ENCODE measurements at places on chromosomes 5 and 9.

- DNase-seq, result no peak
Measured at GRCh38 chr5:167488371-167488770, 803.1 kb upstream of the WWC1 start.

- no peak for DNase-seq
Measured at GRCh38 chr5:176157656-176158055, 80.6 kb upstream of the SIMC1 start.

GRCh38 chr5:130978475-130978874 lies 186.6 kb downstream of the HINT1 start:
- no peak for DNase-seq

DNA sequence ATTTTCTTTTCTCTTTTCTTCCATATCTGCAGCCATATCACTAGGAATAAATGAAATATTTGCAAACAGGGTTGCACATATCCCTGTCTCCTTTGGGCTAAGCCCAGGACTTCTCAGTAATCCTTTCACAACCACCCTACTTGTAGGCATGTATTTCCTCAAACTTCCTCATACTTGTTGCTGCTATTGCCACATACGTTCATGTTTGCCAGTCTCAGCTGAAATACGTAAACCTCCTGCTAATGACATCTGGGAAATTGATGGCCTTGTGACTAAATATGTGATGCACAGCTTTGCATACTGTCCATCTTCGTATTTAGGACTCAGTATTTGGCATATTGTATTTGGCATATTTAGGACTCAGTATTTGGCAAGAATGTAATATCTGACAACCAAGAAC lies 224.6 kb downstream of the PLK2 start:
- DNase-seq, result no peak

GRCh38 chr9:37625758-37626147 lies 25.0 kb upstream of the FRMPD1 start:
- no peak for DNase-seq

- DNase-seq, result no peak
Measured at GRCh38 chr9:82410866-82411265, 422.3 kb downstream of the SPATA31D1 start.

DNA sequence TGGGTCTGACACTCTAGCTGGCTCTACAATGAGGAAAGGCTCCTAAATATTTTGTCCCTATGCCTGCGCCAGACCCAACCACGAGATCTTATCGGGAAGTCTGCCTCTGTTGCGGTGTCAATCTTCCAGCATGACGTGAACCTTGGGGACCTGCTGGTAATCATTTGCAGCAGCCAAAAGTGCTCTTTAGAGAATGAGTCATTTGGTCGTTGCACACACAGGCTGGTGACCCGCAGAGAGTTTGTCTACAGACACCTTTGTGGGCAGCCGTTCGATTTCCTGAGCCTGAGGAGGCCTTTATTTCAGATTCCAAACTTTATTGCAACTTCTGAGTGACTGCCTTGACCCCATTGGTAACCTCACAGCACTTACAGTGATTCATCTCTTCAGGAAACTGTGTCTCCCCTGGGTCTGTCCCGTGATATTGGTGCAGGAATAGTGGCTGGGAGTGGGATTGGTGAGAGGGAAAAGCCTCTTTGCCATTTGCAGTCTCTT lies 326.1 kb downstream of the NSG2 start:
- no peak for DNase-seq

DNA sequence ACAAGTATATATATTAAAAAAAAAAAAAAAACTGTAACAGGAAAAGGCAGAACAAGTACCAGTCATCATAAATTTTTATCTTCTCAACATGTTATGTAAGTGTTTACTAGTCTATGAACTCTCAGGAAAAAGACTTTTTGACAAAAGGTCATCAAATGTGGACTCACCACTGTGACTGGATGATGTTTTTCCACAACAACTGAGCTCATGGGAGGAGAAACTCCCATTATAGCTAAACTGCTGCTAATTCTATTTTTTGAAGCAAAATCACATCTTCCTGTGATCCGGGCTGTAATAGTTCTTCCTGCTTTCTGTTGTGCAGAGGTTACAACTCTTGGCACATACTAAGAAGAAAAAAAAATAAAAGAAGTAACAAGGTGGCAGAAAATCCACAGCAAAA lies 39.6 kb downstream of the POC5 start:
- no peak for DNase-seq
